ENCODE measurements at places on chromosomes 3 and 15.

DNA sequence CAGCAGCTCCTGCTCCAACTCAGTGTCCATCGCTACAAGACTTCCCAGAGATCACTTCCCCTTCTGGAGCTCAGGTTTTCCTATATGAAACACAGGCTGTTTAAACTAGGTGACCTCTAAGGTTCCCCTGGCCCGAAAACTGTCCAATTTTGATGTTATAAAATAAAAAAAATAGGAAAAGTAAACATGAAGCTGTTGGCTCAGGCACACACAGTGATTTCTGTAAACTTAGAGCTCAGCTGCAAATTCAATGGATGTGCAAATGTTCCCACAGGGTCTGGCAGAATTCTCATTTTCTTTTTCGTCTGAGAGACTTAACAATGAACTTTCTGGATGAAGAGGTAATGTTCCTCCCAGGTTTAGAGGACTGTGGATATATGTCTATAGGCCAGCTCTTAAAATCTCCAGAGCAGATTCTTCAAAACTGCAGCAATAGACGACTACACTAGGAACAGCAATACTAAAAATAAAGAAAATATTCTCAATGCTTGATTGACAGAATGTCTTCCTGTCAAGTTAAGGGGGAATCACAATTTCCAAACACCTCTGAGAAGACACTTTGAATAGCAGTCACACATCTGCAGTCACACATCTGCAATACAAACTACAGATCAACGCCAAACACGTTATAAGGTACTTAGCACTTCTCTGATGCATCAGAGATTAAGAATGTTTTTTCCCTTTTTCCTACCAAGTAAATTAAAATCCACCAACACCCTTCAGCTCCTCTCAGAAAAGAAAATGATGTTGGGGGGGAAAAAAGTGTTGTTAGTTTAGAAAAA, 2.8 kb downstream of the NUP210 start:
- DNase-seq, result no peak

DNA sequence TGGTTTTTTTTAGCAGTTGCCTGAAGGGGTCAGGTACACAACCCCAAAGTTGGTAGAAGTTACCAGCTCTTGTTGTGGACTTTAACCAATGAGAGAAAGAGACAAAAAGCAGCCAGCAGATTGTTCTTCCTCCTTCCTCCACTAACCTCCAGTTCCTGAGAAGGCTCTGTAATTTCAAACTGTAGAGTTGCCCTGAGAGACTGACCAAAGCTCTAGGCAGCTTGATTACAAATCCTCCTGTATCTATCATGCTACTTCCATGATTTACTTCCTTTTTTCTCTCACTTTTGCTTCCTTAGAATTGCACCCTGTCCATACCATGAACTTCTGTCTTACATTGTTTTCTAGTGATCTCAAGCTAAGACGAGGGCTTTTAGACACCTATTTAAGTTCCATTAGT, 29.2 kb downstream of the NSUN3 start:
- no peak for DNase-seq

- no peak for DNase-seq
Measured at GRCh38 chr15:36067483-36068274, 511.7 kb upstream of the CDIN1 start.

GRCh38 chr15:53506370-53506769, 253.1 kb downstream of the WDR72 start:
- DNase-seq, result no peak

- no peak for DNase-seq
Measured at GRCh38 chr3:52250122-52250521, 4.6 kb downstream of the PPM1M start.

Measured in cortex of kidney (tissue), 1 donor.